Dermis blood vessel endothelial cell (primary cell): ENCODE measurements at places on chromosomes 2 and 18.
A peak's percentile ranks its signal among the peaks of the same experiment; 100 is the strongest.

DNA sequence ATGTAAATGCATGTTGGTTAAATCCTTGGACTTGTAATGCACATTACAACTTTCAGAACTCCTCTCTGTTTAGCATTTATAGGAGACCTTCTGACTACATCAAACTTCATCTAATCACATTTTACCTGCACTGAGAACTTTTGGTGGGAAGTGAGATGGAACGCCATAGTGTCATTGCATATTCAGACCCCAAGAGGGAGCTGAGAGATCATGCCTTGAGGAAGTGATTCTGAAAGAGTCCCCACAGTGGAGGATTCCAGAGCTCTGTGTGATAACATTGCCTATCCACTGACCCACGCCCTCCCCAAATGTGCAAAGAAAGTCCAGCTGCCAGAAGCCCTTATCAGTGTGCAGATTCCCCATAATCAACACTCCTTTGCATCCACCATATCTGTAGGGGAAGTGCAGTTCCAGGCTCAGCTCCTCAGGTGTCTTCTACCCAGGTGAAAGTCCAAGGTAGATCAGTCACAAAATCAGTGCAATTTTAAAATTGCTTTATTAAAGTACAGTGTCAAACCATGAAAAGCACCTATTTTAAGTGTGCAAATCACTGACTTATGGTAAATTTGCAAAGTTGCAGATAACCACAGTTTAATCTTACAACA lies 212.4 kb downstream of the RPIA start:
- peak; percentile 67 for DNase-seq

DNA sequence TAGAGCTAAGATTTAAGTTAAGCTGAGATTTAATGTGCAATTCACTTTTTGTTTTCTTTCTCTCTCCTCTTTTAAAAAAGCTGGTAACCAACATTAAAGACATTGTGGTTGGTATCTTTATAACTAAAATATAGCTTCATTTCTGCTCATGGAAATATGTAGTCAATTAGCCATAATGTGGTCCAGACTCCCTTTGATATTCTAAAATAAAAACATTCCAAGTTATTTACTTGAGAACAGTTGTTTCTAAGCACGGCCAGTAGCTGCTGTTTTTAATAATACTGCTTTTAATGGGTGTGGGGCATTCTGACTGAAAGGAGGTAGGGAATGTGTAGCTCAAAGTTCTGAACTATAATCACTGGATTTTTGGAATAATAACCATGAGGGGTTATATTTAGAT lies 183.3 kb upstream of the FBXO11 start:
- no peak for DNase-seq

GRCh38 chr2:119823734-119824334 lies 64.1 kb downstream of the PTPN4 start:
- DNase-seq = peak; percentile 75

- DNase-seq = no peak
Measured at GRCh38 chr2:42843611-42844010, 51.2 kb upstream of the HAAO start.

- DNase-seq = no peak
Measured at GRCh38 chr2:12651641-12652040, 65.1 kb upstream of the TRIB2 start.

- no peak for DNase-seq
Measured at GRCh38 chr18:75253784-75254183, 43.2 kb downstream of the TSHZ1 start.

GRCh38 chr2:120443946-120444345 lies 98.0 kb downstream of the INHBB start:
- DNase-seq = no peak

GRCh38 chr2:1864981-1865421 lies 120.7 kb upstream of the PXDN start:
- no peak for DNase-seq
